ENCODE measurements at places on chromosomes 6 and 20. TPM values are rescaled to one million over a fixed set of nuclear protein-coding genes. Genes with fewer than 3 reads are reported as not detected.

DNA sequence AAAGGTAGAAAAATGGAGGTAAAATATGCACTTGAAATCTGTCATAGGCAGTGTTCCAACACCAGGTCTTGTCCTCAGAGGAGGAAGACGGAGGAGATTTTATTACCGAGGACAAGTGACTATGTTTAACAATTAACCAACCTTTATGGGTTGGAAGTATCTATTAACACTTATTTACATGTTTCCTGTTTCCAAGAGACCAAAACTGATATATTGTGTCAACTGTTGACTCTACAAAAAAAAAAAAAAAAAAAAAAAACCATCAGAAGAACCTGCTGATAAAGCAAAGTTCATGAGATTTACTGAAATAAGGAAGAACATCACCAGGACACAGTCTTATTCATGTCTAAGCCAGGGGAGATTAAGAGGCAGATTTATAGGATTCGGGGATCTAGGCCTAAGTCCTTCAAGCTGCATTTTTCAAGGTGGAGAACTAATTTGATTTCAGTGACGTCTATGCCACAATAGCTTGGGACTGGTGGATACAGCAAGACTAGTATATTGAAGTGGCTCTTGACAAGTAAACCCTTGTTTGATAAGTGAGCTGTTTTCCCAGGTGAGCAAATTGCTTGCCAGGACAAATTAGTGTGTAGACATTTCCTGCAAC lies 126.6 kb upstream of the NAA20 start:
- DNase-seq = peak; percentile 96

GRCh38 chr6:69289689-69290495 lies 506.9 kb downstream of the LMBRD1 start:
- no peak for DNase-seq

Gene TAGAP
- total RNA-seq = 0.05 TPM

Gene SLC35F1
- 0.17 TPM for total RNA-seq

- no peak for DNase-seq
Observed at GRCh38 chr20:53048387-53048786, 76.2 kb downstream of the TSHZ2 start.

GRCh38 chr20:50012282-50013263 lies 29.8 kb downstream of the SNAI1 start:
- no peak for DNase-seq

Gene PRDM13
- not detected for total RNA-seq

Gene KCNK5
- 2.3 TPM for total RNA-seq

GRCh38 chr20:35215066-35215956 lies 11.2 kb upstream of the MMP24 start:
- DNase-seq = peak; percentile 78

- DNase-seq = no peak
Observed at GRCh38 chr20:23654000-23654399, 16.2 kb upstream of the CST3 start.

- no peak for DNase-seq
Observed at GRCh38 chr6:39289490-39289889, 24.7 kb downstream of the KCNK17 start.

- no peak for DNase-seq
Observed at GRCh38 chr6:167824591-167825331, 1.9 kb upstream of the AFDN start.

DNA sequence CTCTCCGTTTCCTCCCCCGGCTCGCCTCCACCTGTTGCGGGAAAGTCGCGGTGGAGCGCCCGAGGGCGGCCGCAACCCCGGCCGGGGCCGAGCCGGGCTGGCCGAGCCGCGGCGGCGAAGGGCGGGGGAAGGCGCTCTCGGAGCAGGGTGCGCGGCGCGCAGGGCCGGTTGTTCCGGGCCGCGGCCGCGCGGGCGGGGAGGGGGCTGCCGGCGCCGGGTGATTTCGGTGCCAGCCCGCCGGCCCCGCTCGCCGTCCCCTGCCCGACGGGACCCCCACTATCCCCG lies 235 bp downstream of the MAP7 start:
- DNase-seq = no peak

GRCh38 chr6:15456422-15456821 lies 206.4 kb downstream of the DTNBP1 start:
- DNase-seq = no peak

DNA sequence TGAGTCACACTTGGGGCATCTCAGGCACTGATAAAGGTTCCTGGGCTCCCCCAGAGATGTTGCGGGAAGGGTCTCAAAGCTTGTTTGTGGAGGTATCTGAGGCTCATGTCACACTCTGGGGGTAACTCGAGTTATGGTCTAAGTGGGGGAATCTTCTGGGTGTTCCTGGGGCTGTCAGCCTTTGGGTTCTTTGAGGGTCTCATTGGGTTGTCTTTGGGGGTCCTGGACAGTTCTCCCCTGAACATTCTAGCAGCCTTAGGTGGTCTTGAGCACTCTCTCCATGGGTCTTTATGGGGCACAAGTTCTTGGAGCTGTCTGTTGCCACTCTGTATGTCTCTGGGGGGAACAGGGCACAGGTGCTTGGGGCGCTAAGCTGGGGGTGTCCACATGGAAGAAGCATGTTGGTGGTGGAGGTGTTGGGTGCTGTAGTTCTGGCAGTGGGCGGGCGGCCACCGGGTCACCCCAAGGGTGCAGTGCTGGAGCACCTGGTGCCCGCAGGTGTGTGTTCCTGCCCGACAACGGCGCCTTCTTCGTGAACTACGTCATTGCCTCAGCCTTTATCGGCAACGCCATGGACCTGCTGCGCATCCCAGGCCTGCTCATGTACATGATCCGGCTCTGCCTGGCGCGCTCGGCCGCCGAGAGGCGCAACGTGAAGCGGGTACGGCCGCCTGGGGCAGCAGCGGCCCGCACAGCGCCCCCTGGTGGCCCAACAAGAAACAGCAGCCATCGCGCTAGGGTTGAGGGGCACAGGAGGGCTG lies 7.1 kb upstream of the CAPN11 start:
- DNase-seq = peak; percentile 16

GRCh38 chr6:108584323-108584722 lies 23.6 kb downstream of the FOXO3 start:
- no peak for DNase-seq

GRCh38 chr6:157182503-157183264 lies 140.6 kb downstream of the TMEM242 start:
- no peak for DNase-seq

GRCh38 chr20:19928328-19929011 lies 88.7 kb upstream of the NAA20 start:
- peak; percentile 50 for DNase-seq

- no peak for DNase-seq
Observed at GRCh38 chr6:40474937-40475336, 112.2 kb downstream of the LRFN2 start.

Gene CLIC1
- 345 TPM for total RNA-seq

DNA sequence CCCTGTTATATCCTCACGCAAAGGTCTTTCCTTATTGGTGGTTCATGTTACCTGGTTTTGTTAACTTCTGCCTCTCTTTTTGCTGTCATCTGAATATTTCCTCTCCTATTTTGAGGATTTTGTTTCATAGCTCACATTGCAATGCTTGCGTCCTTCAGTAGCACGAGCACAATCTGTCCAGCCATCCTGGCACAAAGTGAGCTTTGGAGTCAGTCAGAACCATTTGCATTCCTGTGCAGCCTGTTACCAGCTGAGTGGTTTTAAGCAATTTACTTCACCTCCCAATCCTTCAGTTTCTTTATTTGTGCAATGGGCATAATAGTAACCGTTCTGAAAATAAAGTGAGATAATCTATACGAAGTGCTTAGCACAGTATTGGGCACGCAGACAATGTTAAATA lies 42.7 kb downstream of the AKAP7 start:
- peak; percentile 7 for DNase-seq

Gene FAM83D
- total RNA-seq = 0.99 TPM

DNA sequence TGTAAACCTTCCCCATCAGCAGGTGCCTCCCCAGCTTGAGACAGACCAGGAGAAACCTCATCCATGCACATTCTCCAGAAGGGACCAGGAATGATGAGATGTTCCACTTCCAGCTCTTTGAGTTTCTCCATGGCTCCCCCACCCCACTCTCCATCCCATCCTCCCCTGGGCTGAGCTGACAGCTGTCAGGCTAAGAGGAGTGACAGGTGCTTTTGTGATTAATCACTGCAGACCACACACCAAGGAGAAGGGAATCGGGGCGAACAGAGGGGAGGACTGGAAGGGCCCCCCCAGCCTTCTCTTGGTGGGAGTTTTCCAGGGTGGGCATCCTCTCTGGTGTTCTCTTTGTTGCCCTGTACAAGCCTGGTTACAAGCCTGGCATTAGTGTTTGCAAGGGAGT lies 56.1 kb upstream of the ZFAND3 start:
- no peak for DNase-seq

Gene DDRGK1
- total RNA-seq = 26.6 TPM

Gene PRND
- not detected for total RNA-seq

Gene XRN2
- 135 TPM for total RNA-seq

DNA sequence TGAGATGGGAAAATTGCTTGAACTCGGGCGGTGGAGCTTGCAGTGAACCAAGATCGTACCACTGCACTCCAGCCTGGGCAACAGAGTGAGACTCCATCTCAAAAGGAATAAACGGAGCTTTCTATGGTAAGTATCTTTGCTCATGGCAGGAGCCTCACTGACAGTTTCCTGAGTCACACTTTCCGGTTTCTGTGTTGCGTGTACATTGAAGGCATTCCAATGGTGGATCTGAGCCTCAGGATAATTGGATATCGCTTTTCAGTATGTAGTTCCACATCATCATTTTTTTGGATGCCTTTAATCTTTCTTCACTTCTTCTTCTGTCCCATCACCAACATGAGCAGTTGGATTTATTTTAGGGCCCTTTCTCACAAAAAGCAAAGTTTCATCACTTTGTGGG lies 28.6 kb upstream of the GTSF1L start:
- DNase-seq = no peak

DNA sequence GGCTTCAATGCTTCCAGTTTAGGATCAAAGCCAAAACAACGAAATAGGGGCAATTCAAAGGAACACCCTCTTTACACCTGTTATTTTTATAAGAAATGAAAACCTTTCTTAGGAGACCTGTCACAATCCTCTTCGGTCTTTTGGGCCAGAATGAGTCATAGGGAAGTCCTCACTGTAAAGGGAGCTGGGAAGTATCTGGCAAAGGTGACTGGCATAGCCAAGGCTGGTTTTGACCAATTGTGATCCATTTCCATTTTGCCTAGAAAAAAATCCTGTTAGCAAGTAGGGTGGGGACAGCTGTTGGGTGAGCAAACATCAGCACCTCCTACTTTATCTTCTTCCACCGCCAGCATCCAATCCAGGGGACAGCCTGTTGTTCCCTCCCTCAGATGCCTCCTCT lies 343.2 kb upstream of the SULF2 start:
- no peak for DNase-seq

Gene FAM184A
- 0.99 TPM for total RNA-seq

Gene PARD6B
- total RNA-seq = 31.3 TPM

DNA sequence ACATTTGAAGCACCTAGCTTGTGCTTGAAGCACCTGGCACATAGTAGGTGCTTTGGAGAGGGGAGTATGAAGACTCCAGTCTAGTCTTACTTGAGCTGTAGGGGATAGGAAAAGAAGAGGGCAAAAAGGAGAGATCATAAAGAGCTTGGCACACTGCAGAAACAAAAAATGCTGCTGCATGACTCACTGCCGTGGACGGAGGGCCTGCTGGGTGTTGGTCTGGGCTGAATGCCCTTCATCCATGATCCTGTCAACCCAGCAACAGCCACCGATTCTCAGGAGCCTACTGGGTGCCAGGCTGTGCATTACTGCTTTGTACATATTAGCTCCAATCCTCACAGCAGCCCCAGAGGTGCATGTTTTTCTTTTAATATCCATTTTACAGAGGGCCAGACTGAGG lies 6.0 kb downstream of the PDYN start:
- DNase-seq = no peak

Gene TBXT
- total RNA-seq = not detected

Gene CCDC170
- 0.17 TPM for total RNA-seq

DNA sequence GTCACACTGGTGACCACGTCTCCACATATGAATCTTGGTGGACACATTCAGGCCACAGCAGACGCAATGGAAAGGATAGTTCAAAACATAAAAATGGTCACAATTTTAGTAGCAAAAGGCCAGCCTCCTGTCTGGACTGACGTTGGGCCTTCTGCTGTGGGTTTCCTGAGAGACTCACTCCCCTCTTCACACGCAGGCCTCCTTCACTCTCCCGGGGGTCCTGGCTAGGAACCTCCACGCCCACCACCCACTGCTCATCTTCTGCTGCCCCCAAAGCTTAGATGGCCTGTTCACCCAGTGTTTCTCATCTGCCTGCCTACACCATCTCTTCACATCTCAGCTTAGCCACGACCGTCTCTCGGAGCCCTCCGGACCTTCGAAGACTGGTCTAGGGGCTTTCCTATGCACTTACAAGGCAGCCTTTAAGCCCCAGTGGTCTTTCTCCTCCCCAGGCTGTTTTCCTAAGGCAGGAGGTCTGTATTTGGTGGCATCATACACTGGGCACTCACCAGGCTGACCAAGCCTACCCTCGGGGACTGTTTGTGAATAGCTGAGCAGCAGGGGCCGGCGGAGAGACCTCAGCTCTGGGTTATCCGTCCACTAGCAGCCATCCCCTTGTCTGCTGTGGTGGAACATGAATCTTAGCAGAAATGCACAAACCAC lies 46.6 kb upstream of the AFDN start:
- DNase-seq = no peak

DNA sequence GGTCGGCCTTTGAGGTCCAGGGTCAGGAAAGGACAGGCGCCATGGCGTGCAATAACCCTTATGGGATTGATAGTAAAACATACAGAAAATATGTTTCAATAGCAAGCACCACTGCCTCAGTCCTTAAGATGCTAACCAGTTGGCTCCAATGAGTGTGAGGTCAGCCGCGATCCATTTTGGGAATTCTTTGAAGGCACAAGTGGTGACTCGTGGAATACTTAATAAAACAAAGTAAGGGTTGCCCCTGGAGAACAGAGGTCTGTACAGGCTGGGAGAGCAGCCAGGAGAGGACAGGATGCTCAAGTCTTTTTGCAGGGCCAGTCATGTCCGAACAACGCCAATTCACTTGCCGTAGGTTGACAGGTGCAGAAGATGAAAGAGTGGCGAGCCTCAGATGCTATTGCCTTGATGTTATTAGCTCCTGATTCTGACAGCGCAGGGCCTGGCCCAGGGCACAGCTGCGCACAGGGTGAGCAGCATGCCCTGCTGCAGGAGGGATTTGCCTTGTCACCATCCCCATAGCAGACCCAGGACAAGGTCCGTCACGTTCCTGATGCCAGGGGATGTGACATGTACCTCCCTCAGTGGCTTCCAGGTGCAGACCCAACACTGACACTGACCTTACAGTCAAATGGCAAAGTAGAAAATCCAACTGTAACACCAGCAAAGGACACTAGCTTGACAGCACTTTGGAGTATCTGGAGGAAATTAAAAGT lies 21.8 kb downstream of the SYNDIG1 start:
- DNase-seq = no peak

DNA sequence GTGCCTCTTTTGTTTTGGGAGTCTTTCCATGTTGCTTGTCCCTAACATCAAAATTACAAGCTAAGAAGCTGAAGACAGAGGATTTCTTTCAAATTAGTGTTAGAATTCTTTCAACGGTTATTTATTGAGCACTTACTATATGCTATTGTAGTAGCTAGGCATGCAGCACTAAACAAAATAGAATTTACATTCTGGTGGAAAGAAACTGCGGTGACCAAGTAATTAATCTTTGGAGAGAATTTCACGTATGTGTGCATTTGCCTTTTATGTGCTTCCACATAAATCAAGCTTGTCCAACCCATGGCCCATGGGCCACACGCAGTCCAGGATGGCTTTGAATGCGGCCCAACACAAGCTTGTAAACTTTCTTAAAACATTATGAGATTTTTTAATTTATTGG lies 33.0 kb upstream of the DUSP22 start:
- DNase-seq = no peak

Gene FAM83B
- 13.5 TPM for total RNA-seq

- no peak for DNase-seq
Observed at GRCh38 chr20:665276-665675, 10.3 kb downstream of the SCRT2 start.

All from renal cortical epithelial cell (primary cell).